ENCODE measurements at places on chromosomes 11 and 22.

- no peak for DNase-seq
Measured at GRCh38 chr22:19687561-19688300, 26.6 kb upstream of the SEPTIN5 start.

DNA sequence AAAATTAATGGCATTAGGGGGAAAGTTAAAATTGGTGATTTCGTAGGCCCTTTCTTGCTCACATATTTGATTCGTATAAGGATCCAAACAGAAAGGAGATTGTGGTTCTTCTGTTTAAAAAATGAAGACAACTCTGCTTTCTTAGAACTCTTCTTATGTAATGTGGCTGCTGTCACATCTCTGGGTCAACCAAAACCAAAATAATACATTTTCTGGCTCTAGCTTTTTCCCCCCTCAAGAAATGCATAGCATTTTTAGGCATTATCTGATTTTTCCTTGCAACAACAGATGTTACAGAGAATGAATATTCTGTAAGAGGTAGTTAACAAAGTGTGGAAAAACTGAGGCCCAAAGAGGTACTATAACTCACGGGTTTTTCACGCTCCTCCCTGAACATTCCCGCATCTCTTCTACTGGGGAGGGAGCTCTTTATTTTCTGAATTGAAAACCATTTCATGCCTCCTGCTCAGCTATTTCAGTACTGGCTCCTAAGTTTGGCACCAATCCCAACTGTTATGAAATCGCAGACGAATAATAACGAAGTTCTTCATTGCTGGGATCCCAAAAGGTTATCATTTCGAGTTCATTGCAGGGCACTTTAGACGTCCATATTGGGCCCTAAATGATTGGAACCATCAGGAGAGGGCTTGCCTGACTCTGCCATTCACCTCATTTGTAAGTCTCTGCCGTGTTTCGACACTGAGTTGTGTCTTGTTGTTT lies 17.1 kb downstream of the GRAP2 start:
- no peak for DNase-seq

DNA sequence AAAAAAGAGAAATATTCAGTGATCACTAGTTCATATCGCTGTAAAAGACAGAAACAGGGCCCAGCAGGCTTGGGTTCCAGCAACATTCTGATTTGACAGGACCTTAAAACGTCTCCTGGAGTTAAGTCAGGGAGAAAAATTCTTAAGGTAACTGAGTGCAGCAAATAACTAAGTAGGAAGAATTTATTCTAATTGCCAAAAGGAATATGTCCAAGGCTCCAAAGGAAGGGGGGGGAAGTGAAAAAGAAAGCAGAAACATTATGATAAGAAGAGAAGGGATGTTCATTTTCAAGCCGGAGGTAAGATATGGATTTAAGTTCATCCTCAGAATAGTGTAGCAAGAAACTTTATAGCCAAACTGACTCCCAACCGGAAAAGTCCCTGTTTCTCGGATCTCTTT lies 90.4 kb downstream of the WT1 start:
- DNase-seq = no peak

DNA sequence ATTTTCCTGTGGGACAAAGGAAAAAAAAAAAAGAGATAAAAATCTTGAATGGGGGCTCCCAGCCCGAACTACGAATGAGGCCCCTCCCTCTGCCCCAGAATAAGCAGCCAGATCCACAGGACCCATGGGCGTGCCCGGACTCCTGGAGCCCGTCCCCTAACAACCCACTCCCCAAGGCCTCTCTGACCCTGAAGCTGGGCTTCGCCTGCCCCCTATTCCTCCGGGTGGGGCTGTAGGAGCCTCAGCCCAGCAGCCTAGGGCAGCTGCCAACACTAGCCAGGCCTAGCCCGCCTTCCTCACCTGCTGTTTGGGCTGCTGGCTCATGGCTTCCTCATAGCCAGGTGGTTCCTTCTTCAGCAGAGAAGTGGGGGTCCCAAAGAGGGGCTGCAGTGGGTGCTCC lies 46.6 kb downstream of the SGSM3 start:
- DNase-seq = no peak

DNA sequence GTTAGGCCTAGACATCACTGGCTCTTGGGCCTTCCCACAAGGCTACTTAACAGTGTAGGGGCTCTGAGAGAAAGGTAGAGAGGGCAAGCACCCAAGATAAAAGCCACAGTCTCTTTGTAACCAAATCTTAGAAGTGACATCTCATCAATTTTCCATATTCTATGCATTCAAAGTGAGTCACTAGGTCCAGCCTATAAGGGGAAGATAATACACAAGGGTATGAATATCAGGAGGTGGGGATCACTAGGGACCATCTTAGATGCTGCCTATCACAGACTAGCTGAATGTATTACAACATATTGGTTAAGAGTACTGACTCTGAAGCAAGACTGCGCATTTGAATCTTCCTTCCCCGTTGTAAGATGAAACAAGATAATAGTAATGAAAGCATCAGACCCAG lies 144.1 kb downstream of the RBFOX2 start:
- no peak for DNase-seq

DNA sequence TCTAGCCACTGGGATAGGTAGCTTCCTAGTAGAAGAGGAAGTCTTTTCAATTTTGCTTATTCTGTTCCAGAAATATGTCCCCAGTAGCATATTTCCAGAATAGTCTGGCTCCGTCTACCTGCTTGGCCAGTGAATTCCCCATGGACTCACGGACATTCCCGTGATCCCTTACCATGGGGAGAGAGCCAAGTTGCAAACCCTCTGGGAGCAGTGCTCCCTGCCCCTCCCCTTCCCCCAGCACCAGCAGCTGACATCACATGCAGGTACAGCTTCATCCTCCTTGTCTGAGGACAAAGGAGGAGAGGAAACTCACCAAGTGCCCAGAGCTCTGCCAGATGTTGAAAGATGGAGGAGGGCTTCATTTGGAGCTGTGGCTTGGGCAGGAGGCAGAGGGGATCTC lies 61.2 kb downstream of the GRAMD1B start:
- DNase-seq = no peak

DNA sequence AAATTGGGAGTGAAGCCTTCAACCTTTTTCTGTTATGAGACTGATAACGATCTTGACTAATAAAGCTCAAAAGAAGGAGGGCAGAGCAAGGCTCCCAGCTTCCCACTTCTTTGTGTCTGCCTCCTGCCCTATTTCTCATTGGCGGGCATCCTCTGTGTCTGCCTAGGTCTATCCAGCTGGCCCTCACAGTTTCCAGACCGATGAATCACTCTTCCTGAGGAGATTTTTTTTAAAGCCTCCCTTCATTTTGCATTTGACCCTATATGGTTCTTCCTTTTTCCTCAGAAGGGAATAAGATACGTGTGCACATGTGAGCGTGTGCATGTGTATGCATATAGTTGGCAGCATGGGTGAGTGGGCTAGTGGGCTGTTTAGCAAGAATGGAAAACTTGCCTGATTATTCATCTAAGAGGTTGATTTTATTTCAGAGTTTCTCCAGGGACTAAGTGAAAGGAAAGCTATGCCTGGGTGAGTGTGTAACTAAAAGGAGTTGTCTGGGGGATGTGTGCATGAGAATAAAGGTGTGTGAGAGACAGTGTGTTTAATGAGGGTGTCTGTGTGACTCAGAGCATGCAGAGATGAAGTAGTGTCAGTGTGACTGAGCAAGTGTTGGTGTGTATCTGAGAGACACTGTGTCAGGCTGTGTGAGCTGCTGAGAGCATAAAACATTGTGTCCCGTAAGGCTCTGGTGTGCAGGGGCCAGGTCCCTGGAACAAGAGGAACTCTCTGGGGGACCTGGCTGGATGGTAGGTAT lies 12.2 kb downstream of the PHLDB1 start:
- DNase-seq = no peak

- no peak for DNase-seq
Measured at GRCh38 chr11:114158886-114159285, 99.4 kb downstream of the ZBTB16 start.

DNA sequence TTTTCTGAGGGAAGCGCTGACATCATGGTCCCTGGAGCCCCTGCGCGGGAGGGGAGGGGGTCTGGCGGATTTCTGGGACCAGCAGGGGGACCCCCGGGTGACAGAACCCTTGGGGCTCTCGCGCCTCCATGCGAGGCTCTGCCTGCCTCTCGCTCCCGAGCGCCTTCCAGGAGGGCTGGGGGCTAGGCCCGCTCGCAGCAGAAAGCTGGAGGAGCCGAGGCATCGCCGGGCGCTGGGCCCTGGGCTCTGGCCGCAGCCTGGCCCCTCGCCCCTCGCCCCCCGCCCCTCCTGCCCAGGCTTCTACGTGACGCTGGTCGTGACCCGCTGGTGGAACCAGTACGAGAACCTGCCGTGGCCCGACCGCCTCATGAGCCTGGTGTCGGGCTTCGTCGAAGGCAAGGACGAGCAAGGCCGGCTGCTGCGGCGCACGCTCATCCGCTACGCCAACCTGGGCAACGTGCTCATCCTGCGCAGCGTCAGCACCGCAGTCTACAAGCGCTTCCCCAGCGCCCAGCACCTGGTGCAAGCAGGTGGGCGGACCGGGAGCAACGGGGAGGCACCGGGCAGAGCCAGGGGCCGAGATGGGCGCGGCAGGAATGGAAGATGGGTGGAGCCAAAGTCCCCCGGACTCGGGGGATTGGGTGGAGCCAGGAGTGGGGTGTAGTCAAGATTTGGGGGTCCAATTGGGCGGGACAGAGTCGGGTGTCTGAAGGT lies 5.4 kb downstream of the BEST1 start:
- no peak for DNase-seq

DNA sequence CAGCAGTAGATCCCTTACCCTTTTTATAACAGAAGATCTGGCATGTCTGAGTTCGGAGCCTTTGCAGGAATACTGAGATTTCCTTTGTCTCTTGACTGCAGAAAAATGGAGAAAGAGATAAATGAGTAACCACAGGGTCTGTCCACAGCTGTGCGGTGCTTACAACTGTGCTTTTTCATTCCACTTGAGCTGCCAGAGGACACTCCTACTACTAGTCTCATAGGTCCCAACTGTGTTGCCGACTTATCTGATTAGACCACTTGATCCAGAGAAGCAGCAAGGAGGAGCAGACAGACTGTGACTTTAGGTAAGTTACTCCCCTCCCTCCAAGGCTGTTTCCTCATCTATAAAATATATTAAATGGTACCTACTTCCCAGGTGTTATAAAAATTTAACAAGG lies 17.5 kb downstream of the FAM227A start:
- no peak for DNase-seq

- no peak for DNase-seq
Measured at GRCh38 chr22:49514211-49514610, 313.5 kb downstream of the BRD1 start.

DNA sequence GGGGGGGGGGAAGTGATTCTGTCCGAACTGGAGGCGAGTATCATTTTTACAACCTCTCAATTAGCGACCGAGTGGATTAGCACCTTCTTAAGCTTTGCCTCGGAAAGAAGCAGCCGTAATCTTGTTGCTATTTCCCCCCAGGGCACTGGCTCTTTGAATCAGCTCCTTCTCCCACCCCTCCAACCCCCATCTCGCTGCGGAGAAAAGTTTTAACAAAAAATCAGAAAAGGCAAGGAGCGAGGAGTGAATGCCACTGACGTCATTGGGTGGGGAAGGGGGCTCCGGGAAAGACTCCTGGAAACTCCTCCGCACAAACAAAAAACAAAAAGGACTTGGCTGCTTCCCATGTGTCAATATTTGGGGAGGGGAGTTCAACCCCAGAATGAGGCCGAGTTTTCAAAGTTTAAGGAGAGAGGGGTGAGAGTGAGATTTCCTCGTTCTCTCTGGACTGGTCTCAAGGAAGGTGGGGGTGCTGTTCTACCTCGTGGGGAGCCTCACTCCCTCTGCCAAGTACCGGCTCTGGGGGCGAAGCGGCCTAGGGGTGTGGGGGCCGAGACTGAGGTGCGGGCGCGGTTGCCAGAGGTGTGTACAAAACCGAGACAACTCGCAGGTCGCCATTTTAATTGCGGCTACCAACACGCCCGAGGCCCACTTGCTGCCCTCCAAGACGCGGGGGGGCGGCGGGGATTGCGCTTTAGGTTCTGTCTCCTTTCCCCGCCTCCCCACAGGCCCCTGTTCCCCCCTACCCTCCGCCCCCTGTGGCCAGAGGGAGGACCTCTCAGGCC lies 2.5 kb upstream of the PAX6 start:
- no peak for DNase-seq

- DNase-seq = no peak
Measured at GRCh38 chr11:32435511-32435941, at the start of gene WT1. WT1 (minus strand) TSS chr11:32435539.

DNA sequence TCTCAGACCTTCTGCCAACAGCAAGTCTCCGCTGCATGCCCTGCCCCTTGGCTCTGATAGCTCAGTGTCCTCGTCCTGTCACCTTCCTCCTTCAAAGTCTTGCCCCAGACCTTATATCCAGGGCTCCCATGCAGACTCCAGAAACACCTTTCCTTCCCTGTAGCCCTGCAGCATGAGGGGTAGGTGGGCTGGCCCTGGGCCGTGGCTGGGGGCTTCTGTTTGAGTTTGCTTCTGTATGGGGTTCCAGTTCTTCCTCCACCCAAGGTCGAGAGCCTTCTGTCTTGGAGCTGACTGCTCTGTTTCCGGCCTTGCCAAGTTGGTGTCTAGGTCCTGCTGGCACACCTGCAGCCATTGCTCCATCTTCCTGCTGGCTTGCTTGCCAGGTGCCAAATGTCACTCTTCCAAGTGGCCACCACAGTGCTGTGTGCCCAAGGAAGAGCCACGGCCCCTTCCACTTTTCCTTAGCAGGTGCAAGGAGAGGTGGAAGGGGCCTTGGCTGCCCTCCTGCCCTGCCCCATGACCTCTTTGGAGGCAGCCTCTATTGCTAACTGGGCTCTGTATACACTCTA lies 74.8 kb upstream of the NECTIN1 start:
- DNase-seq = no peak

DNA sequence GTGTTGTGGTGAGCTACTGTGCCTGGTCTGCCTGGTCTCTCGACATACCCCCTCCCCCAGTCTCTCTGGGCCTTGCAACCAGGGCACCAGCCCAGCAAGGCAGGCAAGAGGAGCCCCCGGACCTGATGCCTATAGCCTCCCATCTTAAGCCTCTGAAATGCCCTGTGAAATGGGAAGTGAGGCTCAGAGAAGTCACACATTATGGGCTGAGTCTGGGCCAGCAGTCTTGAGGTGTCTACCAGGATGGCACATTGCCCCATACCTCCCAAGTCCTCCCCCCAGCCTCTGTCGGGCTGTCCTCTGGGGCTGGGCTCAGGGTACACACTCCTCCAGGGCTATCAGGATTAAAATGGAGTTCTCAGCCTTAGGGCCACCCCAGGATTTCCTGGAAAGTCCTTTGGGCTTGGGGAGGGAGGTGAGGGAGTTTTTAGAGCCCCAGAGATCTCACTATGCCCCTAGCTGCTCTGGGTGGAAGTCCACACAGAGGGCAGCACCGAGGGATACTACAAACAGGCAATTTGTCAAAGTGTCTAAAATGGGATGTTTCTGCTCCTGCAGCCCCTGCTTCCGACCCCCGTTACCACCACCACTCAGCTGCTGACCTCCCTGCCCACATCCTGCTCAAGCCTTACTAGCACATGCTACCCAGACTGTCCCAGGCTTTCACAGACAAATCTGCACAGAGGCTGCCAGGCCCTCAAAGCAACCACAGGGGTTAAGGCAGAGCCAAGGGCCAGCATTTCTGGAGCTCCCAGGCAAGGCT lies 3.1 kb upstream of the SH3BP1 start:
- no peak for DNase-seq

DNA sequence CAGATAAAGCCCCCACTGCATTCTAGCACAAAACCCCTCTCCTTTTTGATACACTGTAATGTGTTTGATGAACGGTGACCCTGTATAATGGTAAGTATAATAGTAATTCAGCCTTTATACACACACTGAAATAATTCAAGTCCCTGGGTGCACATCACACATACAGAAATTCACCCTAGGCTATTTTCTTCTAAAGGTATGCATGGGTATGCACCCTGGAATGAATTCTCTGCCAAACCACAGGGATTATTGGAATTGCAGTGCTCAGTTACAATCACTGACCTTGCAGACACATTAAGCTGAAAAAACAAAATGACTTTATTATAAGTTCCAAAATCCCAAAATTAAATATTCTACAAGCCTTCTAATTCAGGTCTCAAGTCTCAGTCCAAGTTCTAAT lies 245.9 kb upstream of the FAT3 start:
- DNase-seq = no peak

Measured in activated T-cell treated with anti-CD3 and anti-CD28 coated beads for 1 hour (primary cell).